NCI-H2171 treated with DMSO at 0.1 percent for 48 hours (cell line): ENCODE measurements at places on chromosomes 5 and 9.

DNA sequence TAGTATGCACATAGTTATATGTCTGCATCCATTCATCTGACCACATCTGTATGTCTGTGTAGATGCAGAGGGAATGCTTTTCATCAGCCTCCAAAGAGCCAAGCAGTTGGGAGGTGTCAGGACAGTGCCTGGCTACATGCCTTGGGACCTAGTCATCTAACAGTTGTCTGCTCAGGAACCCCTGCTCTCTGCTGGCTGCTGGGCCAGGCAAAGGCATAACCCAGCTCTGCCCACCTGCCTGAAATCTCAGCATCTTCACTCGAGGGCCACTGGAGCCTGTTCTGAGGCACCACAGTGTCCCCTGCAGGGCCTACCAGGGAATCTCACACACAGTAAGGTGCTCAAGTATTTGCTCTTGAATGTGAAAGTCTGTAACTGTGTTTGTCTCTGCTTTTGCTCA lies 3.7 kb downstream of the C9orf50 start:
- DNase-seq = peak; percentile 21

- no peak for DNase-seq
These were observed 26.3 kb upstream of the FAM120AOS start for GRCh38 chr9:93479726-93480125.

GRCh38 chr5:80177236-80177635 lies 78.6 kb downstream of the SERINC5 start:
- no peak for DNase-seq

DNA sequence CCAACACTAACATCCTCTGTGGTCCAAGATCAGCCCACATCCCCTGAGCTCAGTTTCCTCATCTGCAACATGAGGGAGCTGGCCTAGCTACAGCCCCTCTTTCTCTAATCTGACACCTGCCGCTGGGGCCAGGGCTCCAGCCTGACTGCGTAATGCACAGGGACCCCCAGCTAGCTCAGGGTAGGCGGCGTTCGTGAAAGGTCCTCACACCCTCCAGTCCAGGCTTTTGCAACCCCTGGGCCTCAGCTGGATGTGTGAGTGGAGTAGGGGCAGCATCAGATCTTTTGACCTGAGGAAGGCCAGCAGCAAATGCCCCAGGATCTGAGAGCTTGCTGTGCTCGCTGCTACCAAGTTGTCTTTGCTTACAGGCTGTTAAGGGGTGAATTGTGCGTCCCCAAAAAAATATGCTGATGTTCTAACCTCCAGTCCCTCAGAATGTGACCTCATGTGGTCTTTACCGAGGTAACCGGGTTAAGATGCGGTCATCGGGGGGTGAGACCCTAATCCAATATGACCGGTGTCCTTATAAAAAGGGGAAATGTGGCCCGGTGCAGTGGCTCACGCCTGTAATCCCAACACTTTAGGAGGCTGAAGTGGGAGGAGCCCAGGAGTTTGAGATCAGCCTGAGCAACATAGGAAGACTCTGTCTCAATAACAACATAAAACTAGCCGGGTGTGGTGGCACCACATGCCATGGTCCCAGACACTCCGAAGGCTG lies 47.8 kb downstream of the PLPP7 start:
- DNase-seq = no peak

GRCh38 chr5:119290607-119291006 lies 65.2 kb upstream of the TNFAIP8 start:
- DNase-seq = no peak

DNA sequence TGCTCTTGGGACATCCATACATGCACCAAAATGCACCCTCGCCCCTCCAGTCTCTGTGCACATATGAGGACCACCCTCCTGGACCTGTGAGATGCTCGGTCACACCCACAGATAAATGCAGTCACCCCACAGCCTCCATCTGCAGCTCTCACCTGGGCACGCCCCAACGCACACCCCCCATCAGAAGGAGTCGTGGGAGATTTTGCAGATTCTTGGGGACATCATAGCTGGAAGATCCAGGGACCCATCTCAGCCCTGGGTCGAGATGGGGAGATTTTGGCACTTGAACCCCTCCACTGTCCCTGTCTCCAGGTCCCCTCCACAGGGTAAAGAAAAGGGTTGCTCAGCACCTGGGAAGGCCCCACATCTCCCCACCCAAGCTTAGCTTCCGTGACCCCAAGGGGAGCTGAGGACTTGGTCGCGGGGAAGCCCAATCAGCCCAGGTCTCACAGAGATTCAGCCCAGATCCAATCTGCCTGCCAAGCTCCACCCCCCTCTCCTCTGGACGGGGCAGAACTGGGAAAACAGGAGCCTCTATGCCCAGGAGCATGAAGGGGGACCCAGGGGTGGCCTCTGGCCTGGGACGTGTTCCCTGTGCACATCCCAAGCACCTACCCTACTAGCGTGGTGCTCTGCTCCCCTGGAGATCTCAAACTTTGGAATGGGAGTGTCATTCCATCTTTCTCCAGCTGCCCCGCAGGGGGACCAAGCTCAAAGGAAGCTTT lies 89.2 kb upstream of the LMX1B start:
- DNase-seq = no peak

DNA sequence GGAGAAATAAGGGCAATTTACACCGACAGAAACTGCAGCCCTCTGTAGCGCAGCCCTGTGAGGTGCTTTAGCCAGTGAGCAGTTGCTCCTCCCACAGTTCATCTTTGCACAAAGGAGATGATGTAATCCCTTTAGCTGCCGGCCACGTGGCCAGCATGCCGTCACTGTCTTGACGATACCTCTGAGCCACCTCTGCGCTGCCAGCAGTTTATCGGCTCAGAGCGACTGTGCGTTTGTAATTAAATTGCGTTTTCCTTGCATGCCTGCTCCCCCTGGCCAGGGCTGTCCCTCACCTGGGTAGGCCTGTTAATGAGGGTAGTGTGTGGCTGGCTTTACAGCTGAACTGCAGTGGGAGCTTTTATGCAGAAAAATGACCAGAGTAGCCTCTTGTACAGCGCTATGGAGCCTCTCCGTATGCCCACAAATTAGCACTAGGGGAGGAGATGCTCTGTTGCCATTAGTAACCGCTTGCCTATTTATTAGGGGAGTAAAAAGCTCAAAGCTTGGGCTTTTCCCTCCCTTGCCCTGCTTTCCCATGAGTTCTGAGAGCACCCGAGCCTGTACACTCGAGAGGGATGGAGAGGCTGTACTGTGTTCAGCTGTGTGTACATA lies 107.0 kb downstream of the TRIO start:
- DNase-seq = peak; percentile 42

- DNase-seq = peak; percentile 72
These were observed 46.3 kb upstream of the GGTA1 start for GRCh38 chr9:121545875-121546423.

DNA sequence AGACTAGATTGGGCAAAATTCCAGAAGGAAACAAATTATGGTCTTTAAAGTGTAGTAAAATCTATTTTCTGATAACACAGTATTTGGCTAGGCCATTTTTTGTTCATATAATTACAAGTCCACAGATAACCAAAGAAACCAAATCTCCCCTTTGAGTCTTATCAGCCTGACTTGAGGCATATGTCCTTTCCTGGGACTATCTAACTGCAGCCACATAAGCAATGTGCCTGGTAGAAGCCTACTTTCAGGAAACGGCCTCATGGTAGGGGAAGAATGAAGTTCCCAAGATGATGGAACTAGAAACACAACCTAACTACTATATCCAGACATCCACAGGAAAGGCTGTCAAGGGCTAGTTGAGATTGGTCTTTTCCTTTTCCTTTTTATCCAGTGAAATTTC lies 130.0 kb downstream of the PIK3R1 start:
- no peak for DNase-seq
